ENCODE measurements at places on chromosomes 2 and 18.

DNA sequence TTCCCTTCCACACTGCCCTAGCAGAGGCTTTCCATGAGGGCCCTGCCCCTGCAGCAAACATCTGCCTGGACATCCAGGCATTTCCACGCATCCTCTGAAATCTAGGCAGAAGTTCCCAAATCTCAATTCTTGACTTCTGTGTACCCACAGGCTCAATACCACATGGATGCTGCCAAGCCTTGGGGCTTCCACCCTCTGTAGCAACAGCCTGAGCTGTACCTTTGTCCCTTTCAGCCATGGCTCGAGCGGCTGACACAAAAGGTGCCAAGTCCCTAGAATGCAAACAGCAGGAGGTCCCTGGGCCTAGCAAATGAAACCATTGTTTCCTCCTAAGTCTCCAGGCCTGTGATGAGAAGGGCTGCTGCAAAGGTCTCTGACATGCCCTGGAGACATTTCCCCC, 744.5 kb upstream of the LINC00305 start:
- no peak for DNase-seq

DNA sequence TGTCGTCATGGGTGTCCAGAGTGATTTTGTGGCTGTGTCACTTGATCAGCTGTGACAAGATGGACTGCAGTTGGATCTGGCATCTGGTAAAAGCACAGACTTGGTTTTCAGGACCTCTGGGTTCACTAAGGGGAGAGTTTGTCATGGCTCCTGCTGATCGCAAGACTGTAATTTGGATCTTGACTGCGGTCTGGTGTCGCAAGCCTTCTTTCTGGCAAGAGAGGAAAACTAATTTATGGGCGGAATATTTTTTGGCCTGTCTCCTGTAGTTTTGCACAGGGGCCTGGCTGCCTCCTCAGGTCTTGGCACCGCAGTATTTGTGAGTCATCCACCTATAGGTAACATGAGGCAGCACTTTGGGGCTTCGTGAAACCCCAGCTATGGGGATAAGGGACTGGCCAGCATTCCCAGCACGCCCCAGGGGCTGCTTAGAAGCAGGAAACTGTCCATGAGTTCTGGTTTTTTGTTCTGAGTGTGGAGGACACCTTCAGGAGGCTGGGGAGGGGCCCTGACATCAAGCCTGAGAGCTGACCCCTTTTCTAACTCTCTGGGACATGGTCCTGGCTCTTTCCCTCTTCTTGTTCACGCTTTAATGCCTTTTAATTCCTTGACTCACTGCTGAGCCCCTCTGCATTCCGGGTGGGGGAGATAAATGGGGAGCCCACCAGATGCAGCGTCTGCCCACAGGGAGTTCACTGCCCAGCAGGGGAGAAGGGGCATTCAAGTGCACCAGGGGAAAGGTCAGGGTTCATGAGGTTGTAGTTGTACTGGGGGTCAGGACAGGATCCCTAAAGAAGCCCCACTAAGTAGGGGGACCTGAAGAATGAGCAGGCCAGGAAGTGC, 12.2 kb downstream of the SH3BP4 start:
- DNase-seq, result no peak

- no peak for DNase-seq
These were observed 216.2 kb downstream of the SETBP1 start for GRCh38 chr18:44896846-44897245.

- DNase-seq, result peak; percentile 16
These were observed 1.2 kb downstream of the ST3GAL5 start for GRCh38 chr2:85887566-85888019.

GRCh38 chr2:189276277-189276676, 96.7 kb upstream of the COL5A2 start:
- DNase-seq, result no peak

DNA sequence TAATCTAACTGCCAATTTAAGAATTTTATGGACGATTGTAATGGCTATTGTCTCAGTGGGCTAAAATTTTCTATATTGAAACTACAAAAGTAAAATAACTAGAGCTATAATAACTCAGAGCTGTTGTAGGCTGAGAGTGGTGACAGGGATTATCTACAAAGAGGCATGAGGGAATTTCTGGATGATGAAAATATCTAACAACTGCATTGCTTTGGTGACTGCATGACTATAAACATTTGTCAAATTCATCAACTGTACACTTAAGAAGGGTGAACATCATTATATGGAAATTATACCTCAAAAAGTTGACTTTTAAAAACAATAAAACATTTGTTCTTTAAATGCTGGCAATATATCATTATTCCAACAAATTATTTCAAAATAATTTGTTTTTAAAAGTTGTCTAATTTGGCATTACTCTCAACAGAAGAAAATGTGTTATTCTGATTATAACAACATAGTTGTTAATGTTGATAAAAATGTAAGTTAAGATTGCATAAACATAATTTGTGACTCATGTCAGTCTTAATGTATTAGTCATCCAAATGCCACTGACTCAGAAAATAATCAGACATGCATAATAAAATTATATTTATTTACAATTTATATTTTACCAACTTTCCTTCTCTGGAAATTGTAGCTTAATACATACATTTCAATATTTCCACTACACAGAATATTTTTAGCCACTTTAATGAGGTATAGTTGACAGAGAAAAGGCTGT, 865.1 kb upstream of the VRK2 start:
- no peak for DNase-seq

Measured in activated T-cell treated with anti-CD3 and anti-CD28 coated beads for 24 hours (primary cell).